ENCODE measurements at places on chromosomes 12 and 14.
A peak's percentile ranks its signal among the peaks of the same experiment; 100 is the strongest.

DNA sequence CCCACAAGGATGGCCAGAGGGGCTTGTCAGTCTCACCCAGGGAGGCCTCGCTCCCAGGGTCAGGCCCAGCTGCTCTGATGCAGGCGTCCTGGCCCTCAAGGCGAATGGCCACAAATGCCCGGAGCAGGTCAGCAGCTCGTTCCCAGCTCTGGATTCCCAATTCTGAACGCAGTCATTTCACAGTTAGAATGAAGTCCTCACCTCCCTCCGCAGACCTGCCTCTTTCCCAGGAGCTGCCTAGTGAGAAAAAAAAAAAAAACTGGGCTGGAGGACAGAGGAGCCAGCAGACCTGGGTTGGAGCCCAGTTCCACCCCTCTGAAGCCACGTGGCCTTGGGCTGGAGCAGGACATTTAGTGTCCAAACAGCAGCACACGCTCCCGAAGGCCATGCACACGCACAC, 62.2 kb upstream of the DIO3 start:
- no peak for DNase-seq

- no peak for DNase-seq
Observed at GRCh38 chr14:75595226-75595625, 16.8 kb downstream of the FLVCR2 start.

- DNase-seq = no peak
Observed at GRCh38 chr14:60089221-60089620, 2.5 kb upstream of the PCNX4 start.

GRCh38 chr12:91179315-91179714, 3.3 kb downstream of the DCN start:
- DNase-seq = no peak

DNA sequence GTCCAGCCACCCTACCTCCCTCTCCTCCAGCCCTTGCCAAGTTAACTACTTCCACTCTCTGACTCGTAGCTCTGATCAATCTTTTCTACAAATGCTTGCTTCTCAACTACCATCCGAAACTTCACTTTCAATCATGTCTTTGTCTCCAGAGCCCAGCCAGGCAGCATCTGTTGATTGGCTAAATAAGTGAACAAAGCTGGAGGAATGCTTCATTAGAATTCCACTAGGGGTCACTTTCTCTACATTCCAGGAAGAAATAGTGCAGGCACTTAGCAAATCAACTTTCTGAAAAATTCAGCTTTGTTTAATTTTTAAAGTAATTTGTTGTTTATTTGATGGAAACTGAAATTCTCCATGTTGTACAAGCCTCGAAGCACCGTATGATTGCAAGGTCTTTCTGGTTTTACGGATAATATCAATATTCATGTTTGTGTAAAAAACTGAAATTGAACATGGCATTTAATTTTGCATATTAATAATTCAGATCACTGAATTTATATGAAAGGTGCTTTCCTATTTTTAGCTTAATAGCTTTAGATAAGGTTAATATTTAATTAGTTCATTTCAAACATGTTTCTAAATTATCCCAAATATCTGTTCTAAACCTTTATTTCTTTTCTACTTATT, 32.4 kb upstream of the HELB start:
- DNase-seq = peak; percentile 28

GRCh38 chr12:132404435-132404855, 75.1 kb upstream of the GALNT9 start:
- DNase-seq = no peak

Data from astrocyte of the cerebellum (primary cell).